Heart right ventricle (tissue), 16 donors: ENCODE measurements at places on chromosomes 6 and 20.

DNA sequence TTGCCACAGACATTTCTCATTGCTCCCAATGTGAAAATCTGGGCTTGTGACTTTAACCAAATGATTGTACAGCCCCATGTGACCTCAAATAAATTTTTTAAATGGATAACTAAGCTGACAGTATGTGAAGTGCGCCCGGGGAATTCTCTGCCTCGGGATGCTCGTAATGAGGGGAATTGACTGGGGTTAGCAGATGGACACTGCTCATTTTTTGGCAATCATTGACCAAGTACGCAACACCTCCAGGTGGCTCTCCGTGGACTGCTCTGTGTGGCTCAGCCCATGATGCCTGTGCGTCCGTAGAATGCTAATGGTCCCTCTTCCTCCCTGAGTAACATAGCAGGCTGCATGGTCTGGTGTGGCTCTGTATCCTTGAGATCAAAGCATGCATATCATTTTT lies 42.4 kb downstream of the FARS2 start:
- no peaks in the 10 kb centered on the region for H3K27me3 ChIP-seq
- H3K27ac ChIP-seq = no peak overlapping the region
- H3K36me3 ChIP-seq = no peaks in the 10 kb centered on the region
- no peak overlapping the region for H3K4me3 ChIP-seq
- peaks cover 14% of the 10 kb centered on the region for H3K4me1 ChIP-seq

DNA sequence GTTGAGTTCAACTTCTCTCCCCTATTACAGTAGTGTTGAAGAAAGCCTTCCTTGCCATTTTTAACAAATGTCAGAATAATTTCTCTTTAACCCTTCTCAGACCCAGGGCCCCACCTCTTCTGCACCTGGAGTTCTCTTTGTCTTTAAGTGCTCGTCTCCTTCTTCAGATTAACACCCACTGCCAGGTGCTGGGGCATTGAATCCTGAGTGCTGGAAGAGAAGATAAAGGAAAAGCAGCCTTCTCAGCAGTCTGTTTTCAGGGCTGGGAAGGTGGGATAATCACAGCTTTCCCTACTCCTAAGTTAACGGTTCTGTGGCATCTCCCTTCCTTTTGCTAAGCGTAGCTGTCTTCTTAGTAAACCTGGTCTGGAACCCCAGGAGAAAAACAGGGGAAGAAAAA lies 114.6 kb upstream of the TAB2 start:
- H3K4me3 ChIP-seq = no peak overlapping the region
- H3K36me3 ChIP-seq = no peaks in the 10 kb centered on the region
- no peak overlapping the region for H3K27ac ChIP-seq
- DNase-seq = no peak
- no peaks in the 10 kb centered on the region for H3K4me1 ChIP-seq

DNA sequence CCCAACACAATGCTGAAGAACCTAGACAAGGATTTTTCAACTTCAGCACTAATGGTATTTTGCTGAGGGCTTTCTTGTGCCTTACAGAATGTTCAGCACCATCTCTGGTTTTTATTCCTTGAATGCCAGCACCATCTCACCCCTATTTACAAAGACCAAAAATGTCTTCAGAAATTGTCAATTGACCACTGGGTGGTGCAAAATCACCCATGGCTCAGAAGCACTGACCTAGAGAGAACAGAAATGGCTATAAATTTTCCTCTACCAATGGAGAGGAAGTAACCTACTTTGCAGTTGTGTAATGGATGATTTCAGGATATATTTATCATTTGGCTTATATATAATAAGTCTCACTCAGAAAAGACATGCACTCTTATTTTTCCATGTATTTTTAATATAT lies 431.0 kb upstream of the IRAK1BP1 start:
- H3K4me1 ChIP-seq = no peaks in the 10 kb centered on the region
- no peaks in the 10 kb centered on the region for H3K36me3 ChIP-seq
- DNase-seq = no peak
- H3K4me3 ChIP-seq = no peak overlapping the region
- H3K27ac ChIP-seq = no peak overlapping the region

DNA sequence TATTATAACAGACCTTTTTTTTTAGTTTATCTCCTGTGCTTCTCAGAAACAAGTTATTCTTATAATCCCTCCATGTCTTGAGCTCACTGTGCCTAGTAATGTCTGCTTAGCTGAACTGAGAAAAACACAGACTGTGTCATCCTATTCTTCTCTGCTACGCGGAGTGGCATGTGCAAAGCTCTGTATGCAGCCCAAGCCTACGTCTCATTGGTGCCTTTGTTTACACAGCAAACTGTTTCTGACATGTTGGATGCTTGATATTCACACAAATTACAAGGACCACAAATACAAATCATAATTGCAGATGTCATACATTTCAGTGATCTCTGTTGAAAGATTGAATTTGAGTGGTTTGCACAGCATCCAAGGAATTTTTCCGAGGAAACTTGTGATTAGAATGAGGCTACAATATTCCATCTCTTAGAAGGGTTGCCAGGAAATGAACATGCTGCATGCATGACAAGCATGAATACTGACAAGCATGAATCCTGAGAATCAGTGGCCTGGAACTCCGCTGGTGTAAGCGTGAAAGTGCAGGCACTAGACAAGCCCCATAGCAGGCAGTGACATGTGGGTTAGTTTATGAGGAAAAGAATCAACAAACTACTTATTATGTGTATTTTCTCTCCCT lies 128.4 kb upstream of the SGK1 start:
- no peak overlapping the region for H3K27ac ChIP-seq
- H3K4me1 ChIP-seq = no peaks in the 10 kb centered on the region
- no peak overlapping the region for H3K4me3 ChIP-seq
- no peaks in the 10 kb centered on the region for H3K36me3 ChIP-seq
- no peak for DNase-seq

- H3K27me3 ChIP-seq = no peaks in the 10 kb centered on the region
- H3K4me1 ChIP-seq = no peaks in the 10 kb centered on the region
Observed at GRCh38 chr6:83578057-83578456, 65.7 kb downstream of the PRSS35 start.
